Panc1 (cell line): ENCODE measurements at places on chromosomes 6 and 20. TPM values are rescaled to one million over a fixed set of nuclear protein-coding genes. Genes with fewer than 3 reads are reported as not detected.

EYS gene
- not detected for total RNA-seq

POU3F2 gene
- not detected for total RNA-seq

MUC21 gene
- total RNA-seq: not detected

SLC32A1 gene
- total RNA-seq: not detected

SLCO4A1 gene
- total RNA-seq: 167 TPM
